ENCODE measurements at places on chromosomes 3 and 15.

- DNase-seq, result no peak
Observed at GRCh38 chr3:139239550-139239949, 104.3 kb upstream of the MRPS22 start.

DNA sequence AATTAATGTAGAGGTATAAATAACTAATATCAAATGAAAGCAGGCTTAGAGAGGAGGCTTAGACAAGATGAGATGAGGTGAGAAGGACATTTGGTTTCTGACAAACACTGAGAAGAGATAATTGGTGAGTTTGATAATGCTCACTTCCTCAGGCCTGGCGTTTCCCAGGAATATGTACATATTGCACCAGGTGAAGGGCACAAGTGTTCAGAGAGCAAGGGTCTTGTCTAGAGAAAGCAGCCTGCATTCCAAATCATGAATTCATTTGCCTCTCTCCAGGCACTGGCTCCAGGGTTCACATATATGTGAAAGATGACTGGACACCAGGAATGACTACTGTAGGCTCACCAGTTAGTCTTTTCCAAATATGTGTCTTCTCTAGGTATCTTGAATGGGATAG lies 48.0 kb upstream of the LPP start:
- no peak for DNase-seq

DNA sequence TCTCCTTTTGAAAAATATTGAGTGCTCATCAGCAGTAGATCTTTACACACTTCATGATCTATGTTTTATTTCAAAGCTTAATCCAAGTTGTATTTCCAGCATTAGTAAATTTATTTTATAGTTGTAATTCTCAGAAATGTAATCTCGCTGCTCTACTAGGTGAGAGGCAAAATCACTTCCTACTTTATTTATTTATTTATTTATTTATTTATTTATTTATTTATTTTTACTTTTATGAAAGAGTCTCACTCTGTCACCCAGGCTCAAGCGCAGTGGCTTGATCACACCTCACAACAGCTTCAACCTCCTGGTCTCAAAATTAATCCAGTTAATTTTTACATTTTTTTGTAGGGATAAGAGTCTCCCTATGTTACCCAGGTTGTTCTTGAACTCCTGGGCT lies 127.9 kb downstream of the CHL1 start:
- no peak for DNase-seq

GRCh38 chr3:12399226-12399625 lies 85.1 kb upstream of the TSEN2 start:
- no peak for DNase-seq

All from stimulated activated CD8-positive, alpha-beta memory T cell treated with anti-CD3 and anti-CD28 coated beads, Interleukin-4, amount 100 ng/mL, for 24 hours (primary cell).